COLO829 (cell line): ENCODE measurements at places on chromosomes 1 and 21.

- no peak for DNase-seq
These were observed 477 bp downstream of the SNAP47 start for GRCh38 chr1:227735539-227736285.

- no peak for DNase-seq
These were observed 209.2 kb downstream of the MATN1 start for GRCh38 chr1:30514137-30514654.

- no peak for DNase-seq
These were observed 63.0 kb downstream of the ALPL start for GRCh38 chr1:21572221-21572620.

GRCh38 chr1:84719543-84720217 lies 29.4 kb upstream of the SSX2IP start:
- DNase-seq = peak; percentile 13

- no peak for DNase-seq
These were observed 174.2 kb downstream of the CAMTA1 start for GRCh38 chr1:6959491-6959890.

GRCh38 chr1:37730376-37730775 lies 34.5 kb downstream of the EPHA10 start:
- no peak for DNase-seq

GRCh38 chr21:34107606-34108005 lies 34.2 kb downstream of the MRPS6 start:
- peak; percentile 81 for DNase-seq

DNA sequence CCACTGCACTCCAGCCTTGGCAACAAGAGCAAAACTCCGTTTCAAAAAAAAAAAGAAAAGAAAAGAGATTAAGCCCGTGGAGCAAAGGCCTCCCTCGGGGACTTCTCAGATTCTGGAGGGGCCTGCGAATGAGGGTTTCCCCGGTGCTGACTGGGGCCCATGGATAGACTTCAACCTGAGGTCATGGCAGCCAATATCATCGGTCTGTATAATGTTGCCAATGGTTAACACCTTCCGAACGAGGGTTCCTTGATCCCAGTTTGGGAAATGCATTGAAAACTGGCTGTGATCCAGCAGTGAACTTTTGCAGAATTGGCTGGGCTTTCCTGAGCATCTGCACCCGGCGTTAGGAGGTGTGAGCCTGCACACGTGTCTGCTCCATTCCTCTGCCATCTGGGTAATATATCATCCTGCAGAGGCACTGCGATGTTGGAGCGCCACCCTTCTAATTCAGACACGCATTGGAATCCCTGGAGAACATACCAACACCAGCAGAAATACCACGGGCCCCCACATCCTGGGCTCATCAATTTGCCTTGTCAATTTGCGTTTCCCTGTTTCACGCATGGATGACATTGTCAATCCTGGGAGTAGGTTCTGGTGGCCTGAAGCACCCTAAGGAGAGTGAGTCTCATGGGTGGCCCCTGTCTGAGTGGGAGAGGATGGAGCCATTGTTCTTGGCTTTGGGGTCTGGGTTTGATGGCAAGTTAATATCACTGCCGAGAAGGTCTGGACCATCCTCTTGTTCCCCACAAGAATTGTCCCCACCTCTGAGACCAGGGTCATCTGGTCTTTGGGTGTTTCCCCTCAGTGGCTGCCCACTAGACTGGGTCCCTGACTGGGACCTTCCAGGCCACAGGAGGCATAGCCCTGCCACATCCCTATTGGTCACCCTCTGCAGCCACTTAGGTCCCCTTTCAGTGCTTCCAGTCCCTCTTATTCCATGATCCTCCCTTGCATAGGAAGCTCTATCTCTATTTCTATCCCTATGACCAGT lies 441.0 kb downstream of the PTPRU start:
- DNase-seq = no peak

GRCh38 chr1:12170263-12170671 lies 3.5 kb downstream of the TNFRSF1B start:
- DNase-seq = no peak

- DNase-seq = no peak
These were observed 14.3 kb downstream of the NADK start for GRCh38 chr1:1763657-1764621.
